Tibial nerve (tissue), 4 donors: ENCODE measurements at places on chromosomes 2 and 18.

GRCh38 chr2:42931146-42931817 lies 138.9 kb upstream of the HAAO start:
- DNase-seq: no peak

- no peak for DNase-seq
Observed at GRCh38 chr2:48915227-48915626, 159.7 kb upstream of the LHCGR start.

GRCh38 chr2:18975506-18976167 lies 382.8 kb downstream of the OSR1 start:
- DNase-seq: no peak

GRCh38 chr2:225597911-225598310 lies 198.4 kb downstream of the NYAP2 start:
- DNase-seq: no peak

DNA sequence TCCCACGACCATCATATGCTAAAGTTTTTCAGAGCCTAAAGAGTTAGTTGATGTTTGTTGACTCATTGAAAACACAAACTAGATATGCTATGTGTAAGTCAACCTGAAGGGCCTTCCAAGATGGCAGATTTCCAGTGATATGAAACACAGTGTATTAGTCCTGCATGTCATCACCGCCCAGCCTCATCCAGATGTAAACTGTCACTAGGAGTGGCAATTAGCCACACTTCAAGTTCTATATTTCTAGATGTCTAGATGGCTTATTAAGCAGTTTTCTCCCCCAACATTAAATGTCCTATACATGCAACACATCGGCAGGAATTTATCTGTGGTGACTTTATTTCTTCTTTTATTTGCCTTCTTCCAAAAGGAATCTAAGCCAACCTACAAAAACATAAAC lies 444.1 kb upstream of the SMIM21 start:
- DNase-seq: no peak

GRCh38 chr18:76878426-76878825 lies 56.1 kb downstream of the ZNF236 start:
- DNase-seq: no peak

DNA sequence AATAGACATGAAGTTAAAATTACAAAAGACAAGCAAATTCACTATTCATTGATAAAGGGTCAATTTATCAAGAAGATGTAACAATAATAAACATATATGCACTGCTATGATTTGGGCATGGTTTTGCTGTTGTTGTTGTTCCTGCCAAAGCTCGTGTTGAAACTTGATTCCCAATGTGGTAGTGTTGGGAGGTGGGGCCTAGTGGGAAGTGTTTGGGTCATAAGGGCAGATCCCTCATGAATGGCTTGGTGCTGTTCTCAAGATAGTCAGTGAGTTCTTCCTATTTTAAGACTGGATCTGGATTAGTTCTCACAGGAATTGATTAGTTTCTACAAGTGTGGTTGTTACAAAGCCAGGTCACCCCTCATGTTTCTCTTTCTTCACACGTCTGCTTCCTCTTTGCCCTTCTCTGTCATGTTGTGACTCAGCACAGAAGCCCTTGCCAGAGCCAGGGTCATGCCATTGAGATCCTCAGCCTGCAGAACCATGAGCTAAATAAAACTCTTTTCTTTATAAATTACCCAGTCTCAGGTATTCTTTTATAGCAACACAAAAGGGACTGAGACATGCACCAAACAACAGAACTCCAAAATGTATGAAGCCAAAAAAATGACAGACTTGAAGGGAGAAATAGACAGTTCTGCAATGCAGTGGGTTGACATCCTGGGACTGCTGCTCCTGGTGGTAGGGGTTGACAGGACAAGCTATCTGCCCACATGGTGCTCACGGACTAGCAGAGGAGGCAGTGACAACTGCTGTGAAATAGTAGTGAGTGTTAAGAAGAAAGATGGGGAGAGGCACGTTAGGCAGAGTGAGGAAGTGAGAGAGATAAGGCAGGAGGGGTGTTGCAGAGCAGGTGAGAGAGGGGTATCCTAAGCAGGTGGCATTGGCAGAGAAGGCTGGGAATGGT lies 18.6 kb upstream of the SKA1 start:
- DNase-seq: no peak

- DNase-seq: no peak
Observed at GRCh38 chr2:62287899-62288880, 92.3 kb downstream of the B3GNT2 start.

DNA sequence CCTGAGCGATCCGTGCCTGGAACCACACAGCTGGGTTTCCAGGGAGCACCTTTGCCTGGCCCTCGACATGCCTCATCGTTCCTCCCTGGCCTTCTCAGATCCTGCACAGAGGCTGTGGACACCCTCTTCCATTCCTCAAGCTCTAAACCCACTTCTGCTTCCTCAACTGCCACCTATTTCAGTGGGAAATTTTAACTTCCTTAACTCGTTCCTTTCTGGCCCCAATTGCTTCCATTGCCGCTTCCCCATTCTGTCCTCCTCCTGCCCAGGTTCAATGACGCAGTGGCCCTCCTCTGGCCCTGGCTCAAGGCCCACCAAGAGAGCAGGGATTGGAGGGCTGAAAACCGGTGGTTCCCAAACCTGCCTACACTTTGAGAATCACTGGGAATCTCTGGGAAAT lies 4.8 kb upstream of the B3GNT7 start:
- DNase-seq: no peak

- no peak for DNase-seq
Observed at GRCh38 chr2:227745594-227745993, at the start of gene SCYGR8. SCYGR8 (plus strand) TSS chr2:227745894; CDS start chr2:227745894, 0 bp downstream.

DNA sequence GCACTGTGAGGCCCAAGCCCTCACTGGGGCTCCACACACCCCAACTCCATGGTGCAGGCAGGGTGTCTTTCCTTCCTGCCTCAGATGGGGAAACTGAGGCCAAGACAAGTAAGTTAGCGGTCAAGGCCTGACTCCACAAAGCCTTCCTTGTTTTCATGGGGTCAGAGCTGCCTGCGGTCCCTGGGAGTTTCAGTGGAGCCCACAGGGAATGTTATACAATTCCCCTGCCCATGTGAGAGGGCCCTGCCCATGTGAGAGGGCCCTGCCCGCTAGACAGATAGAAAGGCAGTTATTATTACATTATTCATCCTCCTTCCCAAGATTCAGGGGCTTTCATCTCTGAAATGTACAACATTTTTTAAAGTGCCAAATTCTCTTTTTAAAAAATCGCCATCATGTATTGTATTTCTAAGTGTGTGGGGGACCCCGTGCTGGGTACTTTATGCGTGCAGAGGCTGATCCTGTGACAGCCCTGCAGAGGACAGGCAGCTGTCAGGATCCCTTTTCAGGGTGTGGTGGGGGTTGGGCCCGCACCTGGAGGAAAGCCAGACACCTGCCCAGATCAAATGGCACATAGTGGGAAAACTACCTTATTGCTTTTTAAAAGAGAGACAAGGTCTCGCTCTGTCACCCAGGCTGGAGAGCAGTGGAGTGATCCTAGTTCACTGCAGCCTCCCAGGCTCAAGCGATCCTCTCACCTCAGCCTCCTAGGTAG lies 23.4 kb downstream of the FBLN7 start:
- DNase-seq: no peak

DNA sequence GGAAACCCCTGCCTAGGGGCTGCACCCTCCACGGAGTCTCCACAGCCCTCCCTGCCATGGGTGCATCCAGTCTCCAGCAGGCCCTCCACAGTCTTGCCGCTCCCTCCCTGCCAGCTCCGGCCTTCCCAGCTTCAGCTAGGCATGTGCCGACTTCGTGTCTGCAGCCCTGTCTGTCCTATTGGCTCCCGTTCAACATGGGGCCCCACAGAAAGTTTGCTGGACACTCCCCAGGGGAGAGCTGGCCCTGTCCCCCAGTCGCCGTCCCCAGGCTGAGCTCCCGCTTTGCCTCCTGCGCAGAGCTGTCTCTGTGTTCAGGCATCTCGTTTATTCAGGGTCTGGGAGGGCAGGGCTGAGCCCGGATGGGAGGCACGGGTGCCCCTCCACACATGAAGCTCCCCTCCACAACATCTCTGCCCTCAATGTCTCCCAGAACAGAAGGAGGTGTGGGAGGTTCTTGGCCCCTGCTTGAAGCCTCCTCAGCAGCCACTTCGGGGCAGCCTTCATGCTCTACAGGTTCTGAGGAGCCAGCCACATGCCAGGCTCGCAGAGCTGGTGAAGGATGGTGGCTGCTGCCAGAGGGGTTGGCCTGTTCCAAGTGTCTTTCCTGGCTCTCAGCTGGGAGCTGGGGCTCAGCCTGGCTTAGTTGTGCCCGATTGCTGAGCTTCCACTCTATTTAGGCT lies 120.1 kb upstream of the PXDN start:
- DNase-seq: no peak

- DNase-seq: no peak
Observed at GRCh38 chr2:9110893-9111569, 95.6 kb upstream of the ASAP2 start.

- no peak for DNase-seq
Observed at GRCh38 chr2:19646987-19647386, 254.8 kb downstream of the TTC32 start.
